ENCODE measurements at places on chromosomes 16 and 17.

DNA sequence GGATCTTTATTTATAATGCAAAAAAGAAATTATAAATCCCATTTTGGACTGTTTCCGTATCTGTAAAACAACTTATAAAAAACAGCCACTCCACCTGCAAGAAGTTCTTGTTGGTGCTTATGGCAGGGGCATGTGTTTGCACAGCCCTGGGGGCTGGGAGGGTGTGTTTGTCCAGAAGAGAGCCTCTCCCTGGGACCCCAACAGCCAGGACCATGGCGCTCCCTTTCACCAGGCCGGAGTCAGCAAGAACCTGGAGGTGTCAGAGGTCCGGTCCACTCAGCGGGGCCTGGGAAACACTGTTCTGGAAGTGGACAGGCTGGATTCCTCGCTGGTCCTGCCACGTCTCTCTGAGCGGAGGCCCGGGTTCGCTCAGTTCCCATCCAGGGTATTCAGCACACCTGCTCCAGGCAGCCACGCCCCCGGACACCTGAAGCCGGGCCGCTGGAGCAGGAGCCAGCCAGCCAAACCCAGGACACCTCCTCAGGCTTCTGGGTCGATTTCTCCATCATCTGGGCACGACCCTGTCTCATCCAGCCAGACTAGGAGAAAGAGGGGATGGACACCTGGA is 18.9 kb upstream of the GINS2 start:
- DNase-seq: no peak

GRCh38 chr16:89906140-89907025 is 12.3 kb upstream of the MC1R start:
- DNase-seq: no peak

DNA sequence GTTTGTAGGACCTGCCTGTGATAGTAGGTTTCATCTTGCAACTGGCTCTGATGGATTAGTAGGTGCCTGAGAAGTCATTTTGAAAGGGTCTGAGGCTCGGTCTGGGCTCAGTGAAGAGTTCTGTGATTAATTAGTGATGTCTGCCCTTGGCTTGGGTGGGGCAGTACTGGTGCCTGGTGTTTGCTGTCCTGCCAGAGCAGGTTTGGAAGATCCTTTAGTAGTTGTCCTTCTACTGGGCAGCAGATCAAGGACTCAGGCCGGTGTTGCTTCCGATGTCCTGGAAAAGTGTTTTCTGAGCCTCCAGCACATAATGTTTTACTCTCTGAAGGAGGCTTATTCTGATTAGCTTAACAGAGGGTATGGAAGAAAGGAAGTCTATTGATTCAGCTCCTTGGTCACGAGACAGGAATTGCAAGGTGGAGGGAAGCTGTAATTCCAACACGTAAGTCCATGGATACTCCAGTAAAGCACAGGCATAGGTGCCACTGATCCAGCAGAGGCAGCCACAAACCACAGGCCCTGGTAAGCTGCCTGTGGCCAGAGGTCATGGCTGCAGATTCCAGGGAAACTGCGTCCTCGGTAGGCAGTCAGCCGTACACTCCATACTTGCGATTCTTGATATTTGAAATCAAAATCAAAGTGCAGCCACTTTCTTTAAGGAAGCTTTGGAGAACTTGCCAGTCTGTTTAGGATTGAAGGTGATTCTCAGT is 18.7 kb downstream of the HLF start:
- no peak for DNase-seq

- no peak for DNase-seq
Observed at GRCh38 chr17:79792984-79793923, 3.6 kb downstream of the CBX8 start.

GRCh38 chr16:24526701-24527495 is 12.5 kb upstream of the RBBP6 start:
- no peak for DNase-seq
